ENCODE measurements at places on chromosomes 11 and 22. TPM values are rescaled to one million over a fixed set of nuclear protein-coding genes. Genes with fewer than 3 reads are reported as not detected.

ZP1 gene
- 1.2 TPM for polyA plus RNA-seq

CASP1 gene
- polyA plus RNA-seq, result 12.5 TPM

ASRGL1 gene
- 1.0 TPM for polyA plus RNA-seq

NLRP6 gene
- not detected for polyA plus RNA-seq

ANKK1 gene
- not detected for polyA plus RNA-seq

TMEM86A gene
- polyA plus RNA-seq, result 0.31 TPM

CCDC73 gene
- not detected for polyA plus RNA-seq
